Retinal pigment epithelial cell (primary cell): ENCODE measurements at places on chromosomes 12 and 14.
A peak's percentile ranks its signal among the peaks of the same experiment; 100 is the strongest.

- no peak for DNase-seq
Observed at GRCh38 chr14:53915364-53916014, 41.1 kb downstream of the BMP4 start.

DNA sequence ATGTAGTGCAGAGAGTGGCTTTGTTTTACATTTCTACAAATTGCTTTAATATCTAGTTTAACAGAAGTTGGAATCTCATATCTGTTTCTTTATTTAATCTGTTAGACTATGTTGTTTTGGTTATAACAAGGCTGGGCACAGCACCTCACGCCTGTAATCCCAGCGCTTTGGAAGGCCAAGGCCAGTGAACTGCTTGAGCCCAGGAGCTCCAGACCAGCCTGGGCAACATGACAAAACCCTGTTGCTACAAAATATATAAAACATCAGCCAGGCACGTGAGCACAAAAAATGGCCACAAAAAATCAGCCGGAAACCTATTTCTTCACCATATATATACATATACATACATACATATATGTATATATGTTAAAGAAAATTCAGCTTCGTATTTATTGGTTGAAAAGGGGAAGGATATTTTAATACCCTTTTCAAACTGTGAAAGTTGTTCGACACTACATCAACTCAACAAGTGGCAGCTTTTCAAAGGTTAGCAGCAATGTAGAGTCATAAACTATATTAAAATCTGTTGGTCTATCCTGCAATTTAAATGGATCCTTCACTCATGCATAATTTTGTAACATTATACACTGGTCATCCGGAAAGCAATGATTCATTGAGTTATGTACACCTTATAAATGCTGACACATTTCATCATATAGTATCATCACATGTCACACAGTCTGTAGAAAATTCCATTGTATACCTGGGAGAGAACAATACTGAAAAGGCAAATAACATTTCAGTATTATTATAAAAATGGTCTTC lies 7.1 kb downstream of the NR2C1 start:
- no peak for DNase-seq

- DNase-seq, result no peak
Observed at GRCh38 chr14:65228436-65228835, 126.1 kb upstream of the MAX start.

- DNase-seq, result peak; percentile 19
Observed at GRCh38 chr14:29548948-29549370, 378.7 kb downstream of the PRKD1 start.

DNA sequence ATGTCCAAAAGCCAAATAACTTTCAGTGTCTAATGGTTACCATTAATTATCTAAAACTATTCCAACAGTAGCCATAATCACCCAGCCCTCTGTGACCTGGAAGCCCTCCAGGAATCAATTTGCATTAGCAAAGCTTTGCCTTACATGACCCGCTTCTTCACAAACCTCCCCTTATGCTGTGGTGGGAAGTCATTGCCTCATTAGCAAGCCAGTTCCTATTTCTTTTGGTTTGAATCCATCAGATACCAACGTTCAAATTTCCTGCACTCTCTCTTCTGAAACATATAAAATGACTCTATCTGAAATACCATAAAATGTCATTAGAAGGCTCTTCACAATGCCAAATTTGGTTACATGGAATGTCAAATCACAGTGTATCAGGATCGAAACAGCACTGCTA lies 268.3 kb upstream of the PRKD1 start:
- peak; percentile 76 for DNase-seq

GRCh38 chr12:59597385-59597781 lies 1.6 kb downstream of the SLC16A7 start:
- DNase-seq, result peak; percentile 56

DNA sequence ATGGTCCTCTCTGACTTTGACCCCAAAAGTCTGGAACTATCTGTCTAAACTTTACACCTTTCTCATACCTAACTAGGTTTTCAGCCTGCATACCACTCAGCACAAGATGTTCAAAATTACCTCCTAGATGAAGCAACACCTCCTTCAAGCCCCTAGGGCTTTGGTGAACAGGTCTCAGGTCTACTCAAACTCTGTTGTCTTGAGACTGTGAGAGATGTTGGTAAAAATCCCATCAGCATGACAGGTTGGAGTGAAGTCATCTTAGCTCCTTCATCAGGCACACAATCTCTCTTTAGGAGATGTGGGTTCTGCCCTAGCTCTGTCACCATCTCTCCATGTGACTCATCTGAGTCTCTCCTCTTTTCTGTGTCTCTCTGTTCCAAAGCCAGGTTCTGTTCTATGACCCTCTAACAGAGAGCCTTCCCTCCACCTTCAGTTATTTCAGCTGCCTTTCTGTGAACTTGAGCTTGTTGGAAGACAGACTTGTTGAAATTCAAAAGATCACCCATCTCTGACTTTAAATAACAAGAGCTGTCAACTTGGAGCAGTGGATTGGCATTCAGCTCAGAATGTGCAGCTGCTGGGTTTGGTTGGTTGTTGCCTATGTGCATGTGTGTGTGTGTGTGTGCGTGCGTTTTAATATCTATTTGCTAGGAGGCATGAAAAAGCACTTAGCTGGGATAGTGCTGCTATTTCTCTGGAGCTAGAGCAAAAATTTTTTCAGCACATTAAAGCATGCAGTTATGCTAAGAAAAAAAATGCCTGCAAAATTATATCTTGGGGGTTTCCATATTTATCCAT lies 130.7 kb downstream of the CRACR2A start:
- DNase-seq, result no peak

GRCh38 chr12:88308825-88309224 lies 166.7 kb downstream of the TMTC3 start:
- no peak for DNase-seq

DNA sequence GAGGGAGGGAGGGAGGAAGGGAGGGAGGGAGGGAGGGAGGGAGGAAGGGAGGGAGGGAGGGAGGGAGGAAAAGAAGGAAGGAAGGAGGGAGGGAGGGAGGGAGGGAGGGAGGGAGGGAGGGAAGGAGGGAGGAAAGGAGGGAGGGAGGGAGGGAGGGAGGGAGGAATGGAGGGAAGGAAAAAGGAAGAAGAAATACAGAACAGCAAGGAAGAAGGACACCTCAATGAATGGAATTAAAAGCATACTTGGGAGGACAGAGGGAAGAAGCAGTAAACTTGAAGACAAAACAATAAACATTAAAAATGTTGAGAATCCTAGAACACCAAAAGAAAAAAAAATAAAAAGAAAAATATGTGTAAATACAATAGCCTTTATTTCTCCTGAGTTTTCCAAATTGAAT lies 6.2 kb downstream of the OR4Q2 start:
- no peak for DNase-seq

DNA sequence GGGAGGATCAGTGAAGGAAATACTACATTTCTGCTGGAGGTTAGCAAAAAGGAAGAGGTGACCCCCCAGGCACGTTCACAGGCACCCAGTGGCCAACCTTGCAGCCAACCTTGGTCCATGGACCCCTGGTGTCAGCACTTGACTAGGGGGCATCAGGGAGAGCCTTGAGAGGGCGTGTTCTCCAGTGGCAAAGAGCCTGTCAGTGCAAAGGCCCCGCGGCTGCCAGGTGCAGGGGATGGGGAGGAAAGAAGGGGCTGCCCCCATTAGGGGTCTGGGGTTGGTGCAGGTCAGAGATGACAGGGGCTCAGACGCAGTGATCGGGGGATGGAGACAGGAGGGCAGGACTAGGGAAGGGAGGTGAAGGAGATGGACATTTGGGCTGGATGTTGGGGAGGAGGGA lies 22.7 kb upstream of the ULK1 start:
- no peak for DNase-seq

DNA sequence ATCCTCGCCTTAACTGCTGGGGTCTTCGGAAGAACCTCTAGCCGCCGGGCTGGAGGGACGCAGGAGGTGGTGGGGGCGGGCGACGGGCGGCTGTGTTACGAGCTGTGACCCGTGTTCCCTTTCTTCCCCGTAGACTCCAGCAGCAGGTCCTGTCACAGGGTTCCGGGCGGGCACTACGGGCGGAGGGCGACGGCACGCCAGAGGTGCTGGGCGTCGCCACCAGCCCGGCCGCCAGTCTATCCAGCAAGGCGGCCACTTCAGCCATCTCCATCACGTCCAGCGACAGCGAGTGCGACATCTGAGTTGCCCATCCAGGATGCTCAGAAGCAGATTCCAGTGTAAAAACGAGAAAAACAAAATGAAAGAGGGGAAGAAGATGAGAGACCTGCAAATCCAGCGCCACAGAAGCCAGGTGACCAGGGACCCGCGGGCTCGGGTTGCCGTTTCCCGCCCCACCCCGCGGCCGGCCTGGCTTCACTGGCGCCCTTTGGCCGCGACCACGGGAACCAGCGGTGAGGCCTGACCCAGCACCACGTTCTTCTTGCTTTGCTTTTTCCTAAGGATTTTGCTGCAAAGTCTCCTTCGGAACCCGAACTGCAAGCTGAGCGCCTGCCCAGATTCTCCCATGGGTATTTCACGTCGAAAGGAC lies 2.1 kb downstream of the SIX6 start:
- no peak for DNase-seq

DNA sequence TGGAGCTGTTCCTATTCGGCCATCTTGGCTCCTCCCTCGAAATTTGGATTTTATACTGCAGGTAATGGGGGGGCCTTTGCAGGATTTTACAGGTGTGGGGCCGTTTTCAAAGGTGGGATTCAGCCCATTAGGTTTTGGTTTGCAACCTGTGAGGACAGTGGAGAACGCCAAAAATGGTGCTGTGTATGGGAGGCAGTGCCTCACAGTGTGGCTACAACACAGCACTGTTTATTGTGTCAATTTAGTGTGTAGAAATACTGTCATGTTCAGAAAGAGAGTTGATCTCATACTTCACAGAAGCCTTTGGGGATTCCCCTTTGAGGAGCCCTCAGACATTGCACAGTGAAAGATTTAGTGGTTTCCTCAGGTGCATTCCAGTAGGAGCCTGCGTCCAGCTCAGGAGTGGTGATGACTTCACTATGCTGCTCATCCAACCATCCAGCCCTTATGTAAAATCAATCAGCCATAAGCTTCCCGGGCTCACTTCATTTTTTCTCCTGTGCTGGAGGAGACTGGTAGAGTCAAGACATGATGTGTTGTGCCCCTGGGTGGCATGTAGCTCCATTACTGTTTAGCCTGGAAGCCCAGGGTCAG lies 92.7 kb upstream of the PRMT8 start:
- no peak for DNase-seq

- DNase-seq, result no peak
Observed at GRCh38 chr12:10739157-10740118, 16.3 kb upstream of the YBX3 start.

DNA sequence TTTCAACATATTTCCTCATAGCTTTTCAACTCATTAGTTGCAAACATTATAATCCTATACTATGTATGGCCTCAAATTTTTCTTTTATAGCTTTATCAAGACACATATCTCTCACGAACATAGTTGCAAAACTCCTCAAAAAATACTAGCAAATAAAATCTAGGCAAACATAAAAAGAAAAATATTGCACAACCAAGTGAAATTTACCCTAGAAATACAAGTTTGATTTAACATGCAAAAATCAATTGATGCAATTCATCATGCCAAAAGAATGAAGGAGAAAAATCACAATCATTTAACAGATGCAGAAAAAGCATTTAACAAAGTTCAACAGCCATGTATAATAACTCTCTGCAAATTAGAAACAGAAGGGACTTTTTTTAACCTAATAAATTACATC lies 33.3 kb upstream of the KCNH5 start:
- no peak for DNase-seq

- no peak for DNase-seq
Observed at GRCh38 chr12:62210422-62210821, 49.8 kb upstream of the USP15 start.

- DNase-seq, result no peak
Observed at GRCh38 chr14:31921721-31922120, 155.4 kb upstream of the ARHGAP5 start.

- DNase-seq, result no peak
Observed at GRCh38 chr12:41683023-41683422, 461.7 kb downstream of the GXYLT1 start.

DNA sequence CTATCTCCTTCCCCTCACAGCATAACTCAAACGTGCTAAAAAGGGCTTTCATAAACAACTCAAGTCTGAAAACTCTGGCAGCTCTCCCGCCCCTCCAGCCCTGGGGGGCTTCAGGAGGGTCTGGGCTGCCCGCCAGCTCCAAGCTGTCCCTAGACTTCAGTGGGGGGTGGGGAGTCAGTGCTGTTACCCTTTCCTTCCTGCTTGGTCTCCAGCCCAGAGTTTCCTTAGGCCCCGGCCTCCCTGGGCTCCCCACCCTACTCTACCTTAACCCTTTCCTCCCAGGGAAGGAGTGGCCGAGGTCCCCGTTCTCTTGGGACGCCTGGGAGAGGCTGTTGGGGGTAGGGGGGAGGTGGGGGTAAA lies 530 bp upstream of the NYNRIN start:
- no peak for DNase-seq

DNA sequence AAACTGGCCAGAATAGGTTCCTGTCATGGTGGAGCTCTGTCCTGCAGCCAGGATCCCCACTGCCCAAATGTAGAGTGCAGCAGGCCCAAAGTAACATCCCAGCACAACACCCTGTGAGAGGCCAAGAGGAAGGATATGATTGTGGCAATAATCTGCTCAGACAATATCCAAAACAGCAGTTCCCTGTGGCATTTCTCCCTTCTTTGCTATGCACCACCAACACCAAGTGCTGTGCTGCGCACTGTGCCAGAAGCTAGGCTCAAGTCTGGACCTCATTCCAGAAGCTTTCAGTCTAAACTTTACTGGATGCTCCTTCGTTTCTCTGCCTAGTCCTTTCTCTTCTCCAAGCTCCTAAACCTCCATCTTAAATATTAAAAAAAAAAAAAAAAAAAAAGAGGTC lies 33.4 kb downstream of the SLC11A2 start:
- DNase-seq, result no peak

GRCh38 chr12:49403971-49404450 lies 36.7 kb downstream of the SPATS2 start:
- no peak for DNase-seq

DNA sequence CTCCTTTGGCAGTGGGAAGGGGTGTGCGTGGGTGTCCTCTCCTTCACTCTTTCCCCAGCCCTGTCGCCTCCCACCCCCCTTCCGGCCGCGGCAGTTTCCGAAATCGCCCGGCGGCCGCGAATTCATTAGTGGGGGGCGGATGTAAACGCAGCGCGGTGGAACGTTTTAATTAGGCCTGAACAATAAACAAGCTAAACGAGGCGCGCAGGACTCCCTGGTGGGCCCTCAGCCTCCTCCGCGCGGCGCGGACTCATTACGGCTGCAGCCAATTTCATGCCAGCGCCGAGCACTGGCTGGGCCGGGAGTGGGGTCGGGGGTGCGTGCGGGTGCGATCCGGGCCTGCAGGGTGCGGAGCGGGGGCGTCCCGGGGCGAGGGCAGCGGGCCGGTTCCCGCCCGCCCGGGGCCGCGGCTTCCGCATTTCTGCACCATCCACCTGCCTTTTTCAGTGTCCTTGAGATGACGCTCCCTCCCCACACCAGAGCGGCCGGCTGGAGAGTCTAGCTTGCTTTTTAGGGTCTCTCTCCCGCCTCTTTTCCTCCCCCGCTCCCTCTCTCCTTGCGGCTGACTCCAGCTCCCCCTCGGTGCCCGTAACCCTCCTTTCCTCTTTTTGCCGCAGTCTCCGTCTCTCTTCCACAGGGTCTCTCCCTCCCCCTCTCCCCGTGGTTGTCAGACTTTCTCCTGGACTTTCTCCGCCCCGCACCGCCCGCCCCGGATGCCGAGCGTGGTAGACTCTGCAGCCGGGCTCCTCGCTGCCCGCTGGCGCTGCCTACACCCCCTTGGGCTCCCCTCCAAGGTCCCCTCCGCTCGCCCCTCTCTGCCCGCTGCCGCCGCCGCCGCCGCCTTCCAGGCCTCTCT lies at the start of gene CISTR:
CISTR (minus strand) TSS at position 644 of the 856 bp plus-strand sequence.
- DNase-seq, result no peak
